ENCODE measurements at places on chromosomes 6 and 20.

DNA sequence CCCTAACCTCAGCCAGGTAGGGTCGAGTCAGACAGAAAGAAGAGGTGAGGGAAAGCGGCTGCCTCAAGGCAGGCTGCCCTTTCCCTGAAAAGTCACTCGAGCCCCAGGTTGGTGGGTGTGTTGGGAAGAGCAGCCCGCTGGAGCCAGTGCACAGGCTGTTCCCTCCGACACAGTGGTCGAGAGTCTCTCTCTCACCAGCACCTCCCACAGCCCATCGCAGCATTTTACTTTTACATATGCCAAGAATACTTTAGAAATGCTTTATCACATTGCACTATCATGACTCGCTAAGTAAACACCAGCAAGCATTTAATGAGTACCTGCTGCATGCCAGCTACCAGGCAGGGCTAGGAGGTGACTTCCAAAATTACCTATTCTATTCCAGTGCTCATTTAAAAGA lies 1.7 kb downstream of the PRPH2 start:
- no peak for DNase-seq

GRCh38 chr20:41001497-41001896 lies 27.1 kb upstream of the TOP1 start:
- DNase-seq, result no peak

- no peak for DNase-seq
Measured at GRCh38 chr6:49806145-49806544, 19.1 kb upstream of the PGK2 start.

- no peak for DNase-seq
Measured at GRCh38 chr6:132872923-132873322, 58.6 kb downstream of the RPS12 start.
